ENCODE measurements at places on chromosomes 13 and 19. TPM values are rescaled to one million over a fixed set of nuclear protein-coding genes. Genes with fewer than 3 reads are reported as not detected.
A peak's percentile ranks its signal among the peaks of the same experiment; 100 is the strongest.

- H3K36me3 ChIP-seq: no peaks in the 10 kb centered on the region
- peak overlapping the region; percentile 66 for H3K27ac ChIP-seq
- no peaks in the 10 kb centered on the region for H3K27me3 ChIP-seq
- peaks cover 25% of the 10 kb centered on the region for H3K4me1 ChIP-seq
- no peak overlapping the region for H3K4me3 ChIP-seq
These were observed 413.9 kb downstream of the COG6 start for GRCh38 chr13:40069173-40070044.

GRCh38 chr19:4012092-4012974 is 4.8 kb downstream of the PIAS4 start:
- peaks cover 34% of the 10 kb centered on the region for H3K4me1 ChIP-seq
- no peak overlapping the region for H3K4me3 ChIP-seq
- no peaks in the 10 kb centered on the region for H3K36me3 ChIP-seq
- DNase-seq: no peak

DNA sequence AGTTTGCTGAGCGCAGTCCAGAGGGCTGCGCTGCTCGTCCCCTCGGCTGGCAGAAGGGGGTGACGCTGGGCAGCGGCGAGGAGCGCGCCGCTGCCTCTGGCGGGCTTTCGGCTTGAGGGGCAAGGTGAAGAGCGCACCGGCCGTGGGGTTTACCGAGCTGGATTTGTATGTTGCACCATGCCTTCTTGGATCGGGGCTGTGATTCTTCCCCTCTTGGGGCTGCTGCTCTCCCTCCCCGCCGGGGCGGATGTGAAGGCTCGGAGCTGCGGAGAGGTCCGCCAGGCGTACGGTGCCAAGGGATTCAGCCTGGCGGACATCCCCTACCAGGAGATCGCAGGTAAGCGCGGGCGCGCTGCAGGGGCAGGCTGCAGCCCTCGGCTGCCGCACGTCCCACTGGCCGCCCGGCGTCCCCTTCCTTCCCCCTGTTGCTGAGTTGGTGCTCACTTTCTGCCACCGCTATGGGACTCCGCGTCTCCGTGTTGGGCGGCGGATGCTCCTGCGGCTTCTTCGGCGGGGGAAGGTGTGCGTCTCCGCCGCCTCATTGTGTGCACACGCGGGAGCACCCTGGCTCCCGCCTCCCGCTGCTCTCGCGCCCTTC is 772 bp downstream of the GPC6 start:
- H3K27ac ChIP-seq: no peak overlapping the region
- no peak overlapping the region for H3K4me3 ChIP-seq
- DNase-seq: no peak
- no peaks in the 10 kb centered on the region for H3K36me3 ChIP-seq

- no peak overlapping the region for H3K27ac ChIP-seq
- H3K4me1 ChIP-seq: no peaks in the 10 kb centered on the region
- H3K4me3 ChIP-seq: no peak overlapping the region
- no peak for DNase-seq
- peaks cover 41% of the 10 kb centered on the region for H3K36me3 ChIP-seq
- H3K27me3 ChIP-seq: no peaks in the 10 kb centered on the region
These were observed 36.2 kb downstream of the METTL21C start for GRCh38 chr13:102658660-102659059.

The TTC9B gene
- not detected for total RNA-seq

The VSTM1 gene
- not detected for total RNA-seq
